ENCODE measurements at places on chromosomes 3 and 15.

GRCh38 chr15:73965758-73966113 lies 26.4 kb downstream of the STOML1 start:
- peak; percentile 76 for DNase-seq

DNA sequence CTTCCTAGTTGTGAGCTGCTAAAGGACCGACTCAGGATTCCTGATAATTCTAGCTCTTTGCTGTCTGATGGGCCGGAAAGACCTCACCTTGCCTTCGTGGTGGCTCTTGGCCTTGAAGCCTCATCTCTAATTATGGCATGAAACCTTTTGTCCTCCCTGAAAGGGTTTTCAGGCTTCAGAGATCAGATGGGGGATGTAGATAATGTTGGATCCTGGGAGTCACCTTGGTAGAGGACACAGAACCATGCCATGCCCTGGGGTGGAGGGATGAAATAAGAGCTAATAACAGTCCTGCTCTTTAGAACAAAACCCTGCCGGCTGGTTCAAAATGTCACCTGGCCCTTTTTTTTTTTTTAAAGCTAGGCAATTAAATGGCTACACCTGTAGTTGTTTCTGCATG lies 50.8 kb upstream of the SYN2 start:
- no peak for DNase-seq

DNA sequence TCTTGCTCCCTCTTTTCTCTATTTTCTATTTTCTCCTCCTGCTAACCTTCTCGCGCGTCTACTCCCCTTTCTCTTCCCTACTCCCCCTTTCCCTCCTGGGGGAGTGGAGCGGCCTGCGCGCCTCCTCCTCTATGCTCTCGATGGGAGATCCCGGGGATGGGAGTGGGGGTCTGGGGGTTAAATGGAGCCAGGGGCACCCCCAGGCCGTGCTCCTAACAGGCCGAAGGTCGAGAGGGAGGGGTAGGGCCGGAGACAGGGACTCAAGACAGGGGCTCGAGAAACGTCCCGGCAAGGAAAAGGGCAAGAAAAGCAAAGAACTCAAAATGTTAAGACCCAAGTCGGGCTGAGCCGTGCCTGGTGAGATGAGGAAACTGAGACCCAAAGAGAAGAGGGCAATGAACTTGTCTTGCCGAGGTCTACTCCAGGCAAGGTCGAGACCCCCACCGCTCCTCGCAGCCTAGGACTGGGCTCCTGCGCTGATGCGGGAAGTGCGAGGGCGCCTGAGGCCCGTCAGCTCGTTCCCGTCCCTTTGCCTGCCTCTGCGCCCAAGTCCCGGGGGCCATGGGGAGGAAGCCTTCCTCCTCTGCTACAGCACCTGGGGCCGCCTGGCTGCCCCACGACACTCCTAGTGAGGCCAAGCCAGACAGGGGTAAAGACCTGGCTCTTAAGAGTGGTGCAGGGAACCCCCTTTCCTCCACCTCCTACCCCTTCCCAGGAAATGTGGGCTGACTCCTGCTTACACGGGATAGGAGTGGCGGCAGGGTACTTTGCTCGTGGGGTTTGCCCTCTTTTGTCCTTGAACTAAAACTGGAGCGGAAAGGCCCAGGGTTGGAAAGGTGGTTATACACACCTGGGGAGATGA lies 770 bp upstream of the MEGF11 start:
- no peak for DNase-seq

DNA sequence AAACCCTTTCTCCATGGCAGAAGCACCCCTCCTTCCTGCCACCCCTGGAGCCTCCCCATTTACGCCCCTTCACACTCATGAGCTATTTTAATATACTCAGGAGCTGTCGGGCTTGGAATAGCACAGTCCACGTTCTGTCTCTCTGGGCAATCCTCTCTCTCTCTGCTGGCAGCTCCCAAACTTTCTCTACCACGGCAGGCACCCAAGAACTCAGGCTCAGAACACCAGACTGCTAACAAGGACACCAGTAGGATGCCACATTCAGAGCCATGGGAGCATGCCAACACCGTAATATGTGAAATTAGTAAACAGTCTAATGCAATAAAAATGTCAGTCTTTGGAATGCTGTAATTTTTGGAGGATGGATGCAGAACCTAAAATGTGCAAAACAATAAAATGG lies 19.3 kb downstream of the TNFAIP8L3 start:
- no peak for DNase-seq

- DNase-seq: no peak
Observed at GRCh38 chr15:95296643-95297042, 1033.9 kb upstream of the NR2F2 start.

- no peak for DNase-seq
Observed at GRCh38 chr3:188431553-188431952, 277.6 kb downstream of the LPP start.

- no peak for DNase-seq
Observed at GRCh38 chr15:21261396-21261964, 178.8 kb downstream of the POTEB3 start.

GRCh38 chr3:123700791-123701722 lies 116.2 kb upstream of the HACD2 start:
- DNase-seq: no peak

- no peak for DNase-seq
Observed at GRCh38 chr3:124883766-124884473, 3.2 kb downstream of the ITGB5 start.

DNA sequence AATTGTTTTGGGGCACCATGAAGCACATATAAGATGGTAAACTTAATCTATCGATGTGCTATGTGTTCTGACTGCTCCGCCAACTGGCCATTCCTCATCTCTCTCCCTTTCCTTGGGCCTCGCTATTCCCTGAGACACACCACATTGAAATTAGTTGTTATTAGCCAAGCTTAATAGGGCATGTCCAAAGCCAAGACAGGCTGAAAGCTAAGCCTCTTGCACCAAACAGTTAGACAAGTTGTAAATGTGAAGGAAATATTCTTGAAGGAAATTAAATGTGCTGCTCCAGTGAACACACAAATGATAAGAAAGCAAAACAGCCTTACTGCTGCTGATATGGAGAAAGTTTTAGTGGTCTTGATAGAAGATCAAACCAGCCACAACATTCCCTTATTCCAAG lies 39.3 kb downstream of the C2CD4A start:
- DNase-seq: no peak

GRCh38 chr3:12192173-12192572 lies 33.5 kb upstream of the TIMP4 start:
- no peak for DNase-seq

DNA sequence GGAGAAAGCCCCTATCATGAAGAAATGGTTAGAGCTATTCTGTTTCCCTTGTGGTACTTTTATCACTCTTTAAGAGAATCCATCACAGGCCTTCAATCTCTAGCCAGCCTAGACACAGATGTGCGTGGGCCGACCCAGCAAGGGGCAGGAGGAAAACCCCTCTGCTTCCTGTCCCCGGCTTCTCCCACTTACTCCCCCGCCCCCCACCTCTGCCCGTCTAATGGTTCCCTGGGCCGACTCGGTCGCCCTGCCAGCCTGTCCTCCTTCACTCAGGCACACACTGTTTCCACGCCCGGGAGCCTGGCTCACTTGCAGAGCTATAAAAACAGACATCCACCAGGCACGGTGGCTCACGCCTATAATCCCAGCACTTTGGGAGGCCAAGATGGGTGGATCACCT lies 58.3 kb upstream of the TFRC start:
- no peak for DNase-seq

- DNase-seq: no peak
Observed at GRCh38 chr3:116425126-116425525, 20.2 kb downstream of the LSAMP start.

DNA sequence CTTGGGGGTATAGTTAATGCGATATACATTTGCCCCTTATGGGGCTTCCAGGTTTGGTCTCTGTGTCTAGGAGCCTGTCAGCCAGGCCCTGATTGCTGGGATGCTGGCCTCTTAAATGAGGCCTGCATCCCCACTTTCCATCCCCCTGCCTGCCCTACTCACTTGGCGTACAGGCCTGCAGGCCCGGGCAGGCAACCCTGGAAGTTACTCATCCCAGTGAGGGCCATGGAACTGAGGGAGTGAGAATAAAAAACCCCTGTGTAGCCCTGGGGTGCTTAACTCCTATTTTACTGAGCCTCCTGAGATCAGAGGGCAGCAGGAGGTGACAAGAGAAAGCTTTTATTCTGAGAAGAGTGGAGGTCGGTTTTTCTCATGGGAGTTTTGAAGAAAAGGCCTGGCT lies 2.0 kb downstream of the DISP2 start:
- no peak for DNase-seq

DNA sequence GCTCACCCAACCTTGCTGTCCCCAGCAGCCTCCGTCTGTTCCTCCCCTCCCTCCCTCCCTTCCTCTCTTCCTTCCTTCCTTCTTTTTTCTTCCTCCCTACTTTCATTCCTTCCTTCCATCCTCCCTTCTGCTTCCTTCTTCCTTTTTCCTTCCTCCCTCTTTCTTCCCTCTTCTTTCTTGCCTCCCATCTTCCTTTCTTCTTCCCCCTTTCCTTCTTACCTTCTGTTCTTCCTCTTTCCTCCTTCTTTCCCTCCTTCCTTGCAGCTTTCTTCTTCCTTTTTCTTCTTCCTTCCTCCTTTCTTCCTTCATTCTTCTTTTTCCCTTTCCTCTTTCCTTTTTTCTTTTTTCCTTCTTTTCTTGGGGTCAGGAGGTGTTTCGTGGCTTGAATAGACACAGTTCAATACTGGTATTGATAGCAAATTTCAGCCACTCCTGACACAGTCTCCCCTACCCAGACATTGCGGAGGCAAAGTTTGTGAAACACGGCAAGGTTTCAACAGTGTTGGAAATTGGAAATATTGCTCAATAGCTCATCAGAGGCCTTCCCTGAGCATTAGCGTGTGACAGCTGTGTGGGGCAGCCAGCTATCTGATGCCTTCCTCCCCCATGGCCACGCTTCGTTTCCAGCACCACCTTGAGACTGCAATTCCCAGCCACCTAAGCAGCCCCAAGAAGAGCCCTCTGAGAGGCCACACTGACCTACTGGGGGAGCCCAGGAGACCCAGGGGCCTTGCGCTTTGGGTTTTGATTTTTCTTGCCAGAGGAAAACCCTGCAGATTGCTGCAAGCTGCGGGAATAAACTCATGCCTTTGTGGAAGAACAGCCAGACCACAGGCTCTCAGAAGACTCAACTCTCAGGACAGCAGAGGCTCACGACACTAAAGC lies 82.2 kb downstream of the KLF15 start:
- DNase-seq: no peak

DNA sequence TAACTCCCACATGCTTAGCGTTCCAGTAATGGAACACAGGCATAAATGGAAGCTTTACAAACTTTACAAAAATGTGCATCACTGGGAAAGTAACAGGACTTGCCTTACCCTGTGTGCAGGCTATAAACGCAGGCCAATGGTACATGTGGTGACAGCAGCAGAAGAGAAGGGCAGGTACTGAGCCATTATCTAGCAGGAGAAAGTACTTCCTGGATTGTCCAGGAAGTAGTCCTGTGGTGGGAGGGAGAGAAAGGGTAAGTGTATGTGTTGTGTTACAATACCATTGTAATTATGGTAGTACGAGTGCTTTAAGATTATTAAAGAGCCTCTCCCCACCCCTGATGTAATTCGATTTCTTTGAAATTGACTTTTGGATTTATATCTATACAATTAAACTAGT lies 5.3 kb downstream of the ATP1B3 start:
- DNase-seq: no peak

- no peak for DNase-seq
Observed at GRCh38 chr3:101851850-101852714, 2.8 kb downstream of the NFKBIZ start.

DNA sequence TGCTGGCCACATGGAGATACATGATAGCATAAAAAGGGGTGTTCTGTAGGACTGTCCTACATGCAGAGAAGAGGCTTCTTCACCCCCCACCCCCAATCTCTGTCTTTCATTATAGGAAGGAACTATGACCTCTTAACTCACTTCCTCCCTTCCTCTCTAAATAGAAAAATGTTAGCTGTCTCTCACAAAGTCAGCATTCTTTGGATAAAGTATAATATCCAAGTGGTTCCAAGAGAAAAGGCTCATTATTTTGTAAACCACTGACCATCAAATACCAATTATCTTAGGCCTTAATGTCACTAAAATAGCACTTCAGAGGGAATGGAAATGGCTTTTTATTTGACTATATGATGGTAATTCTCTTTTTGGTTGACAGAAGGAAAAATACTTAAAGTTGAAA lies 95.3 kb upstream of the SLC2A2 start:
- no peak for DNase-seq

DNA sequence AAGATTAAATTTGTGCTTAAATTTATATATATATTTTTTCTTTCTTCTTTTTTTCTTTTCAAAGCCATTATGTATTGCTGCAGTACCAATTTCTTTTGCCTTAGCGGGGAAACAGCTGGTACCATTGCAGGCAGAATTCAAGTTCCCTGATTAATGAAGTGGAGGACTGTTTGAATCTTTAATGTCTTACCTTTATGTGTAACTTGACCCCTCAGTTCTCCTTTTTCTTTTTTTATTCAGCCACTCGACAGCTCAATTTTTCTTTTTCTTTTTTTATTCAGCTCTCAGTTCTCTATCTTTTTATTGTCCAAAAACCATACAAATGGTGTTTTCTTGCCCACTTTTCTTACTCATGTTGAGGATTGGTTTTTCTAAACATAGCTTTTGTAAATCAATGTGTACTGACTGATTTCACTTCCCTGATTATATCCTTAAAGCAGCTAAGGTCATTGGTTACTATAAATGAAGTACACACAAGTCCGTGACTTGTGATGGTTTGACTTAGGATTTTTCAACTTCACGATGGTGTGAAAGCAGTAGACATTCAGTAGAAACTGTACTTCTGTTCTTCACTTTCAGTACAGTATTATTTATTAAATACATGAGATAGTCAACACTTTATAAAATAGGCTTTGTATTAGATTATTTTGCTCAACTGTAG lies 22.8 kb downstream of the ATP2C1 start:
- DNase-seq: peak; percentile 19

DNA sequence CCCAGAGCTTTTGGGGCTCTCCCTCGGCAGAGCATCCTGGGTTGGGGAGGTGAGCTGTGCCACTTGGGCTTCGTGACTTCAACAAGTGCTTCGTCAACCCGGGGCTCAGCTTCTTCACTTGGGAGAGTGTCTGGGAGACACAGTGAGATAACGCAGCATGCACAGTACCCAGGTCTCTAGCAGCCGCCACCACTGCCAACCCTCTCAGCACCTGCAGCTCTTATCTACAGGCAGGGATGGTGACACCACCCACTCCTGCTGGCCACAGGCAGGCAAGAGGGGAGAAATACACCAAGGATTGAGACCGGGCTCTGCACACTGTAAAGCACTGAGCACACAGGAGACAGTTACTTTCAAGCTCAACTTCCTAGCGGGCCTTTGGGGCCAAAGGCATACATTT lies 11.6 kb downstream of the TKT start:
- DNase-seq: no peak

GRCh38 chr3:135897715-135898114 lies 67.8 kb upstream of the PPP2R3A start:
- DNase-seq: no peak

- no peak for DNase-seq
Observed at GRCh38 chr15:92020207-92020606, 166.7 kb downstream of the SLCO3A1 start.

DNA sequence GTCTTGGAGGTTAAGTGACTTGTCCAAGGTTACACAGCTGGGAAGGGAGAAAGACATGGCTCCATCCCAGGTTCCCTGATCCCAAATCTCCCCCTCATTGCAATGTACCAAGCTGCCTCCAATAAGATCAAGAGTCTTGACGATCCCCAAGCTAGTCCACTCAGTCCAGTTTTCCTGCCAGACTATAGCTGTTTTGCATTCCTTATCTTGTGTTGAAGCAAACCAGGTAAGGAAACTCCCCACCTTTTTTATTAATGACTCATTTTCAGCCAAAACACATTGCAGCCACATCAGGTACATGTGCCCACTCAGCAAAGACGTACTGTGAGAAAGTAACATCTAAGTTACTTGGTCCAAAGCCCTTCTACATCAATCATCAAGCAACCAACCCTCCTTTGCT lies 41.9 kb downstream of the LIPC start:
- peak; percentile 36 for DNase-seq

Measured in GM13977 (cell line).